Tibial artery (tissue), 4 donors: ENCODE measurements at places on chromosomes 3 and 15.

DNA sequence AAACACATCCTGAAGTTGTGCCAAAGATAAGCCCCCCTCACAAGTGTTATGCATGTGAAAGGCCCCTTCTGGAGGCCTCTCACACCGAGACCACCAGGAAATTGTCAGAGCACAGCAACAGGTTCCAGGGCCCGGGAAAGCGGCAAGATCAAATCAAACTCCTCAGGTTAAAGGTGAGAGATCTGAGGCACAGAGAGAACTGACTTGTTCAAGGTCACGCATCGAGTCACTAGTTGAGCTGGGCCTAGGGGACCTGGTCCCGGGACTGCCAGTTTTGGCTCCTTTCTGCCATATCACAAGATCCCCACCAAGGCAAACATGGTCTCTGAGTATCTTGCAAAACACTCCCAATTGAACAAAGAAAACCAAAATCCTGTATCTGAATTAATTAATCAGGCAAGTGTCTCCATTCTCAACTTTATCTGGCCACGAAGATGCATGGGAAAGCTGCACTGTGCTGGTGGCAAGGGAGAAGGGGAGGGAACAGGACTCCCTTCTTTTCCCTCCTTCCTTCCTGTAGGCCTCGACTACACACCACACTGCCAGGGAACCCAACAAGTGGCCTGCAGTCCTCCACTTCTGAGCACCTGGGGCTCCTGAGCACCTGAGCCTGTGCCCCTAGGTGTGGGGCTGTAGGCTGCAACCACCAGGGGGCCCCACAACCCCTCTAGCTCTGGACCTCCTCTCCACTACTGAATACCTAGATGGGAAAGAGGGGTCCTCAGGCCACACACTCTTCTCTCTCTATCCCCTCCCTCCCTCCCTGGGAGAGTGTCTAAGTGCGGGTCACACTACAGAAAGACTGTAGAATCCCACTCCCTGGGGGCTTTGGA lies 37.3 kb downstream of the ANP32A start:
- DNase-seq, result no peak

DNA sequence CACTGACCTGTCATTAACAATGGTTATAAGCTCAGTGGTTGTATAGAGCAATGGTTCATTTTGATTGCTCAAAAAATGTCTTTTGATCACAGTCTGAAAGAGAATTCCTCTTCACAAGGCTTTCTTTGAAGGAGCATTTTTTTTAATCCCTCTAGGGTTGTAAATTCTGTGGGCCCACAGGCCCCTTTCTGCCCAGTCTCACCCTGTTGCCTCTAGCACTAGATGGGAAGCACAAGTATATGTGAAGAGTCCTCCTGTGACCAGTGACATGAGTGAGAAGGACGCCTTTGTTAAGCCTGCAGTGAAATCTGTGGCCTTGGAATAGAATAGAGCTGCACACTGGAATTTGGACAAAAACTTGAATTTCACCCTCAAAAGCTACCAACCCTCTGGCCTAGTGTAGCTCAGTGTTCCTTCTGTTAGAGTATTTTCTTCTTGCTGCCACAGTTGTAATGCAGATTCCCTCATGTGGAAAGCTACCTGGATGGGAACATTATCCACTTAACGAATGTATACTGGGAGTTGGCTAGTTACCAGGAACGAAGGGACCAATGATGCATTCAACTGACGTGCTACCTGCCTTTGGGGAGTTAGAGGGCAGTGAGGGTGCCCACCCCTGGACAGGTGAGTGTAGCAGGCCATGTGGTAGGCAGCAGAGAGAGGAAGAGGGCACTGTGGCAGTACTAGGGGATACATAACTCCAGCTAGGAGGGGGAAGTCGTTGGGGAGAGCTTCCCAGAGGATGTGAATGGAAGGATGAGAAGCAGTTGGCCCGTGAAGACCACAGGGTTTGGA lies 28.3 kb upstream of the RYR3 start:
- no peak for DNase-seq

DNA sequence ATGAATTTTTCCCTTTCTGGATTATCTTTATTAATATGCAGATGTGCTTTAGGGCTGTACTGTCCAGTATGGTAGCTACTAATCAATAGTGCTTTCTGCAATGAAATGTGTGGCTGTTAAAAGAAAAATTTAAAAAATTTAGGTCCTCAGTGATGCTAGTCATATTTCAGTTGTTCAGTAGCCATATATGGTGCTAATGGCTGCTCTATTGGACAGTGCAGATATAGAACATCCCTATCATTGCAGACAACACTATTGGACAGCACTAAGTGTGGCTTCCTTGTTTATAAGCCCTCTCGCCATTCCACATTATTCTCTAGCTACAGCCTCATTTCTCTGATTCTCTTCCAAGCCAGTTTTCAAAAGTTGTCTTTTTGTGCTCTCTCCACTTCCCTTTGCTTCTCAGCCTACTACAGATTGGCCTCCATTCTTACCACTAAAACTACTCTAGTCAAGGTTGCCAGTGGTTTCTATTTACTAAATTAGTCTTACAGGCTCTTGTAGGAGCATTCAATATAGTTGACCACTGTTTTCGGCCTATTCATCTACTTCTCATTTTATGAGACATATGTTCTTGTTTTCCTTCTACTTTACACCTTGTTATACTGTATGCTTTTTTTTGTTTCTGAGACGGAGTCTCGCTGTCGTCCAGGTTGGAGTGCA lies 9.5 kb downstream of the MAPK6 start:
- no peak for DNase-seq

DNA sequence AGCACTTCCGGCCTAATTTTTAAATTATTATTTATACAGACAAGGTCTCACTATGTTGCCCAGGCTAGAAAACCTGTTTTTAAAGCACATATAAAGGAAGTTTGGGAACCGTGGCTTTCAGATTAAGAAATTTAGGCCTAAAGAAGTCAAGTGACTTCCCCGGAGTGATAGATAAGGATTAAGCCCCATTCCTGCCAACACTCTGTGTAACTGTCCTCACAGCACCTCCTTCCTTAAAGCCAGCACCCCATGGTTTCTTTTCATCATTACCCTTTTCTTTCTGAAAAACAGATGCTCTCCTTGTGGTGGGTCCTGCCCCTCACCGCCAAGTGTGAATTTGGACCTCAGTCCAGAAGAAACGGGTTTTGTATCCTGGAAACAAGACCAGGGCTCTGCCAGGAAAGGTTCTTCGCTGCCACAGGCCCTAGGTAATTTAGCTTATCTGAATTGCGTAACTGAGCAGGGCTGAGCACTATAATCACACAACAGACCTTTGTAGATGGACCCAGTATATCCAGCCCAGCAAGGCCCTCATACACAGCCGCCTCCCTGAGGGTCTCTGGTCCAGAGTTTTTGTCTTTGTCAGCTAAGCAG lies 231.3 kb downstream of the PLCL2 start:
- DNase-seq, result no peak

DNA sequence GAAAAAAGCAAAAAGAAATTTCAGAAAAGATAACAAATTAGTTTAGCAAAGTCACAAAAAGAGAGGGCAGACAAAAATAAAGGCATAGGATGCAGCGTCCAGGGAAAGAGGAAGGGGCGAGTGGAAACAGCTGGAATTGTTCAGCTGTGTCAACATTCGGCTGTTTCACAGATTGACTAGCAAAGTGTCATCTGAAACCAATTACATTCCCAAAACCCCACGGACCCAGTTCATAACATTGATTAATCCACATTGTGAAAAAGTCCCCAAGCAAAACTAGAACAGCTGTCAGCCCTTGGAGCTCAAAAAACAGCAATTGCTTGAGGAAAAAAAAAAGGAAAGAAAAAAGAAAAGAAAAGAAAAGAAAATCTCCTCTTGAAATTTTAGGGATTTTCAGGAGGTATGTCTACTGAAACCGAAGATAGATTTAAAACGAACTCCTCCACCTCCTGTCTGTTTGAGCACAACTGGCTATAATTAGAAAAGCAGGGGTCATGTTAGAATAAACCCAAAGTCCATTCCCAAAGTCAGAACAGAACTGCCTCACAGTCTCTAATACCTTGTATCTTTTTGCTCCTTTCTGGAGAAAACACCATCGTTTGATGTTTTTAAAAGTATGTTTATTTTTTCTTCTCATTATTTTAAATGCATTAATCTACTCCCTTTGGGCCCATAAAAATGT lies 159.6 kb downstream of the RORA start:
- DNase-seq, result no peak

DNA sequence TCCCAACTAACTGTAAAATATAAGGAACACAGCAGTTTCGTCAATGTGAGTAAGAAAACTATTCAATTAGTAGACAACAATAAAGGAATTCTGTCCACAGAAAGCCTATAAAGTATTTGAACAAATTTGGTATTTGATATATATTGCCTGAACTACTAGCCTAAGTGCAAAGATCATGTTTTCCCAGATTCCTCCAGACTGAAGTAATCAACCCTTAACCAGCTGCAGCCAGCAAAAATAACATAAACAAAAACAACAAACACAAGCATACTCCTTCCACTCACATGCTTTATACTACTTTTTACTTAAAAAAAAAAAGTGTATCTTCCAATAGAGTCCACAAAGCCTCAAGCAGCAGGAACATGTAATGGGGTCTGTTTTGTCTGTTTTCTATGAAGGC lies 24.1 kb downstream of the PGBD4 start:
- no peak for DNase-seq

DNA sequence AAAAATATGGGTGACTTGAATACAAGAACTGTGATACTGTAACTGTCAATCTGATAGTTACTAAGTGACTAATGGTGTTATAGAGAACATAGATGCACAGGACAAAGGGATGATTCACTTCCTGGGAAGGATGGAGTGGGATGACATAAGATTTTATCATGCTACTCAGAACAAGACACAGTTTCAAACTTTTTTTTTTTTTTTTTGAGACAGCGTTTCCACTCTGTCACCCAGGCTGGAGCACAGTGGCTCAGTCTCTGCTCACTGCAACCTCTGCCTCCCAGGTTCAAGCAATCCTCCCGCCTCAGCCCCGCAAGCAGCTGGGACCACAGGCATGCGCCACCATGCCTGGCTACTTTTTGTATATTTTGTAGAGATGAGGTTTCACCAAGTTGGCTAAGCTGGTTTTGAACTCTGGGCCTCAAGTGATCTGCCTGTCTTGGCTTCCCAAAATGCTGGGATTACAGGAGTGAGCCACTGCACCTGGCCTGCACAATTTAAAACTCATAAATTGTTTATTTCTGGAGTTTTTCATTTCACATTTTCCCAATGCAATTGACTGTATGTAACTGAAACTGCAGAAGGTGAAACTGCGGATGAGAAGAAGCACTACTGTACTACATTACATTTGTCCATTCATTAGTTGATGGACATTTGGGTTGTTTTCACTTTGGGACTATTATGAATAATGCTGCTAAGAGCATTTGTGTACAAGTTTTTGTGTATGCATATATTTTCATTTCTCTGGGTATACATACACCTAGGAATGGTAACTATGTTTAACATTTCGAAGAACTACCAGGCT lies 40.6 kb downstream of the ADIPOQ start:
- no peak for DNase-seq

- no peak for DNase-seq
Measured at GRCh38 chr15:29819979-29820378, 2.3 kb downstream of the TJP1 start.
